Neural crest cell (in vitro differentiated cells): ENCODE measurements at places on chromosomes 2 and 18. TPM values are rescaled to one million over a fixed set of nuclear protein-coding genes. Genes with fewer than 3 reads are reported as not detected.

Gene MDH1B
- 2.0 and 4.6 TPM in 2 replicates for total RNA-seq

Gene COLEC12
- total RNA-seq = 1.7 and 2.0 TPM in 2 replicates

Gene BOLL
- total RNA-seq = not detected in 2 replicates

DNA sequence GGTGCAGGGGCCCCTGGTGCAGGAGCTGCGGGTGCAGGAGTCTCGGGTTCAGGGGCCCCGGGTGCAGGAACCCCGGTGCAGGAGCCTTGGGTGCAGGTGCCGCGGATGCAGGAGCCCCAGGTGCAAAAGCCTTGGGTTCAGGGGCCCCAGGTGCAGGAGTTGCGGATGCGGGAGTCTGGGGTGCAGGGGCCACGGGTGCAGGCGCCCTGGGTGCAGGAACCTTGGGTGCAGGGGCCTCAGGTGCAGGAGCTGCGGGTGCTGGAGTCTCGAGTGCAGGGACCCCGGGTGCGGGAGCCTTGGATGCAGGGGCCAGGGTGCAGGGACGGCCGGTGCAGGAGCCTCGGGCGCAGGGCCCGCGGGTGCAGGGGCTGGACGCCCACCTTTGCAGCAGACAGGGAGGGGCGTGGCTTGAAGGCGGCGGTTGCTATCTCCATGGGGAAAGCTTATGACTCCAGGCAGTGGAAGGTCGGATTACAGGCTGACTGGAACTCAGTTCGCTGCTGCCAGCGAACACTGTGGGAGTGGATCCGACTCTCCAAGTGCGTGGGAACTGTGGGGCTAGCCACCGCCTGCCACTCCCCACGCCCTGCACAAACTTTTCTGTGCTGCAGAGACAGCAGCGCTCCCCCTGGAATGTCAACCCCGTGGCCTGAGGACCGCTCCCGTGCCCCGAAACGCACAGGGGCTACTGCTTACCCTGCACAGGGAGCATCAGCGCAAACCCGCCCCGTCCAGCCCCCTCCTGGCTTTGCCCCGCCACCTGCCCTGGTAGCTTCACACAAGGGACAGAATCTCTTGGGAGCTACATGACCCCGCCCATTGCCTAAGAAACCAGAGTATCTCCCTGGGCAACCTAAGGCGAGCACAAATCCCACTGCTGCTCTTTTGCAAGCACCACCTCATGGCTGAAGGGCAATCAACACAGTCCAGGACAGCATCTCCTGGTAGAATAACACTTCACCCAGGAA lies 40.3 kb downstream of the COPS9 start:
- no peak for DNase-seq
- no peaks in the 10 kb centered on the region for H3K4me1 ChIP-seq
- no peak overlapping the region for H3K27ac ChIP-seq
- no peak overlapping the region for H3K4me3 ChIP-seq
- peaks cover 8% of the 10 kb centered on the region for H3K36me3 ChIP-seq

DNA sequence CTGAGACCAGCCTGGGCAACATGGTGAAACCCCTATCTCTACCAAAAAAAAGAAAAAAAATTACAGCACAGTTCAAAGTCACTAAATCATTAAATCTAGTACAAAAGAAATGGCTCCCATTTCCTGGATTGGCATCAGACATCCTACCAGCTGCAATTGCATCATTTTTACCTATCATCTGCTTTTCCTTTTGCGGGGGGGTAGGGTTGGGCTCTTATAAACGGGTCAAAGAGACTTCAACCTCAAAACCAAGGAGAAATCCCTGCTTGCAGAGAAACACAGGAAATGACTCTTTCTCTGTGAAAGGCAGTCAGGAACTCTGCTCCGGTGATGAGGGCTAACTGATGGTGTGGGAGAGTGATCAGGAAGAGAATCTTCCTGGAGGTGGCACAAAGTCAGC lies 45.3 kb upstream of the RFX8 start:
- no peaks in the 10 kb centered on the region for H3K36me3 ChIP-seq
- H3K4me3 ChIP-seq = no peak overlapping the region
- DNase-seq = no peak
- H3K27ac ChIP-seq = no peak overlapping the region

DNA sequence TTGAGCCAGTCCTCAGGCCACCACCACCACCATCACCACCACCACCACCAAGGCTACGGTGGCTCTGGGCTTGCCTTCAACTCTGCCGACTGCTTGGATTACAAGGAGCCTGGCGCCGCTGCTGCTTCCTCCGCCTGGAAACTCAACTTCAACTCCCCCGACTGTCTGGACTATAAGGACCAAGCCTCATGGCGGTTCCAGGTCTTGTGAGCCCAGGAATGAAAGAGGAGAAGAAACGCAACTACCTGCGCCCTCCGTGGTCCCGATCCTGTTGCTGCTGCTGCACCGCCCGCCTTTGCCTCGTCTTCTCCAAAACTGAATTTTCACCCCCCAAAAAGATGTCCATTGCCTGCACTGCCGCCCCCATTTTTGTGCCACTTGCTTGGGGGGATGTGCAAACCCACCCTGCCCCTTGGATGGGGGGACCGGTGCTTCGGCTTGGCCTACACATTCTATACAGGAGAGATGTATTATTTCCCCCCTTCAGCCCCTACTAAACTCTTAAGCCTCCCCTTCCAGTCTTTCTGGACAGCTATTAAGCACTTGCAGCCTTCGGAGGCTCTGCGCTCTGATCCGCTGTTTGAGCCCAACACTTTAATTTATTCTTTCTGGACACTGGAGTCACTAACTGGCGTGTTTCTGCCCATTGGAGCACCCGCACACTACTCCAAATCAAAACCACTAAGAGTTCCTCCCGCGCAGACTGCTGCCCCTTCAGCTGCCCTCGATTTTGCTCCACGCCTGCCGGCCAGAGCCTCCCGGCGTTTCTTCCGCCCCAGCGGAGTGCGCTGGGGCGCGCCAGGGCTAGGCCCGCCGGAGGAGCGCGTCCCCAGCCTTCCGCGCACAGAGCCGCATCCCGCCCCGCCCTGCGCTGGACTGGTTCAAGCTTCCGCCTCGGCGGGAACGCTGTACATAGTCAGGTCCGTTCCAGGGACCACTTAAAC lies 5.7 kb downstream of the OTX1 start:
- H3K27me3 ChIP-seq = peaks cover 99% of the 10 kb centered on the region
- DNase-seq = peak; percentile 41
- peaks cover 24% of the 10 kb centered on the region for H3K36me3 ChIP-seq
- peaks cover 53% of the 10 kb centered on the region for H3K4me1 ChIP-seq

- H3K4me1 ChIP-seq = no peaks in the 10 kb centered on the region
- H3K27me3 ChIP-seq = no peaks in the 10 kb centered on the region
- H3K4me3 ChIP-seq = no peak overlapping the region
- no peak for DNase-seq
- no peaks in the 10 kb centered on the region for H3K36me3 ChIP-seq
These were observed 159.0 kb downstream of the TMX3 start for GRCh38 chr18:68555879-68556301.

GRCh38 chr2:224038830-224039079 lies 331 bp downstream of the SERPINE2 start:
- DNase-seq = no peak
- no peak overlapping the region for H3K27ac ChIP-seq
- H3K4me1 ChIP-seq = peaks cover 26% of the 10 kb centered on the region
- H3K4me3 ChIP-seq = no peak overlapping the region
- H3K36me3 ChIP-seq = no peaks in the 10 kb centered on the region

- H3K36me3 ChIP-seq = no peaks in the 10 kb centered on the region
- no peak overlapping the region for H3K4me3 ChIP-seq
- no peak for DNase-seq
- H3K27me3 ChIP-seq = no peaks in the 10 kb centered on the region
These were observed 150.0 kb upstream of the AGAP1 start for GRCh38 chr2:235343869-235344268.

DNA sequence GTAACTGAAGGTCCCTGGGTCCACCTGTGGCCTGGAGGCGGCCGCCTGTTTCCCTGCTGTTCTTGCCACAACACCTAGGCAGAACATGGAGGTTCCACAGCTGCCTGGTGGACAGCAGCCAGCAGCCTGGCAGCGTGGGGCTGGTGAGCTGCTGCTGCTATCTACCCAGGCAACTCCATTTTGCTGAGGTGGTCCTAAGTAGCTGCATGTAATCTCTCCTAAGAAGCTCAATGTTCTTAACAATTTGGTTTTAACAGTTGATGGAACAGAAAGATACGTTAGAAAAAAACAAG lies 66.7 kb downstream of the NDUFA10 start:
- H3K27ac ChIP-seq = no peak overlapping the region
- no peaks in the 10 kb centered on the region for H3K27me3 ChIP-seq
- H3K4me1 ChIP-seq = no peaks in the 10 kb centered on the region
- DNase-seq = no peak

DNA sequence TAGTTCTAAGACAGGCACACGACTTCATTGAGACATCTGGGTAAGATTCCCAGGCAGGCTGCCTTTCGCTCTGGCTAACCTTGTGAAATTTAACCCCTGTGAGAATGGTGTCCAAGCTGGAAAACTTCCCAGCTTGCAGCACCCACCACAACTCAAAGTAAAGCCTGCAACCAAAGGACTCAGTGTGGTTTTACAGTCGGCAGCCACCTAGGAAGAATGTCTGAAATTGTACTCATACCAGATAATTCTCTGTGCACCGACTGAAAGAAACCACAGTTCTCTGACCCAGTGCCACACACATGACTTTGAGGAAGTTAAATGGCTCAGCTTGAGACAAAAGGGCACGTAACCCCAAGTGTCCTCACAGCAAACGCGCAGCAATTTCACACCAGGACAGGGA lies 125.7 kb downstream of the RBMS1 start:
- H3K4me3 ChIP-seq = no peak overlapping the region
- peak overlapping the region; percentile 64 for H3K27ac ChIP-seq
- peaks cover 26% of the 10 kb centered on the region for H3K4me1 ChIP-seq
- no peaks in the 10 kb centered on the region for H3K27me3 ChIP-seq

- H3K4me1 ChIP-seq = no peaks in the 10 kb centered on the region
- no peak overlapping the region for H3K27ac ChIP-seq
- no peak overlapping the region for H3K4me3 ChIP-seq
- H3K27me3 ChIP-seq = no peaks in the 10 kb centered on the region
These were observed 24.6 kb downstream of the DYTN start for GRCh38 chr2:206693399-206694137.
